ENCODE measurements at places on chromosomes 7 and 10.

- DNase-seq = no peak
Measured at GRCh38 chr10:5951167-5951711, 26.1 kb downstream of the IL15RA start.

DNA sequence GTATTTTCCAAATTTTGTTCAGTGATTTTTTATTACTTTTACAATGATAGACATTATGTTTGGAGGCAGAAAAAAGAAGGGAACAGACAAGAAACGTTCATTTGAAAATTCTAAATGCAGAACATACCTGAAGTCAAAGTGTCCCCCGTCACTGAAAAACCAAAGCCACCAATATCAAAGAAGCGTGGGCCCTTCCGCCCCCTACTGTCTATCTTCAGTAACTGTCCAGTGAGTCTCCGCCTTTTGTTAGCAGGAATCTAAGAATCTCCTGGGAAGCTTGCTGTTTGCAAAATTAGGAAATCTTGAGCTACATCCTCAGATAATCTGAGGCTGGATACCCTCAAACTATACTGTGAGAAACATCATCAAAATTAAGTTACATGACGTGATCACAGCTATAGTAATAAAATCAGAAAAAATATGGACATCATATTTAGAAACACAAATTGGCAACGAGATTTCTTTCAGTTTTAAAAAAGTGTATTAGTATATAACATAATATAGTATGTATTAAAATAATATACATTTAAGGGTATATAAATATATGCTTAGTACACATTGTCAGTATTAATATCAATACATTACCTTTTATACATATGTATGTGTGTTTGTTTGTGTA lies 169.3 kb upstream of the AKR1E2 start:
- peak; percentile 41 for DNase-seq

GRCh38 chr7:42103456-42103855 lies 133.6 kb downstream of the GLI3 start:
- no peak for DNase-seq

- no peak for DNase-seq
Measured at GRCh38 chr7:158439035-158439434, 148.6 kb downstream of the PTPRN2 start.

- DNase-seq = no peak
Measured at GRCh38 chr10:110817614-110818013, 54.1 kb upstream of the PDCD4 start.

- DNase-seq = no peak
Measured at GRCh38 chr7:131691454-131692130, 135.2 kb upstream of the PODXL start.

DNA sequence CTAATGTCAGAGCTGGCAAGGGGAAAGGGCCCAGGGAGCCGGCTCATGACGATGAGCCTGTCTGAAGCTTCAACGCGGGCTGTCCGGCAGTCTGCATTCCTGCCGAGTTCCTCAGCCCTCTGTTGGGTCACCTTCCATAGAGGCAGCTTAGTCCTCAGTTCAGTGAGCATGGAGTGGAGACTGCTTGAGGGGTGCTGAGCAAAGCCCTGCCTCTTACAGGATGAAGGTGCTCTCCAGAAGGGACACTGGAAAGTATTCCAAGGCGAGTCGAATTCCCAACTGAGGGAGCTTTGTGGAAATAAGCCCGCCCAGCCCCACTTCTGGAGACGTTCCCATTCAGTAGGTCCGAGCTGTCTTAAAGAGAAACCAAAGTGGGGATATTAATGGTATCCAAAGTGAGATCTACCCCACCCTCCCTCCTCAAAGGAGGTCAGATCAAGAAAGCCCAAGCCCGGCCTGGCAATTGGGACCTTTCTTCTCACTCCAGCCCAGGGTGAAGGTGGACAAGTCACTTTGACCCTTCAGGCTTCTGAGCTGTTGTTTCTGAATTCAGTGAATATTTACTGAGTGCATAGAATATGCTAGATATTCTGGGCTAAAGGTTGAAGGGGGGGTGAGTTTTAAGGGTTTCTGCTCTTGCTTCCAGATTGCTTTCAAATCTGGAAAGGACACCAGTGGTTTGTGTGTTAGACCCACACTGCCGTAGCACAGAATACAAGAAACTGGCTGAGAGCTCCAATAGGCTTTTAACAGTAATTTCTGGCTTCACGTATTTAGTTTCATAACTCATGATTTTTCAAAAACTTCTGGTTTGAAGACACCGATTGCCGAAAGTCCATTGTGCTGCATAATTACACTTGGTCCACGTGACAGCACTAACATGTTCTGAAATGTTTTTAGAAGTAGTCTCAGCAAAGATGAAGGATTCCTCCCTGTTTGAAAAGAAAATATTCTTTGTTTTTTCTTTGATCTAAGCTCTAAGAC lies 3.5 kb downstream of the EGFR start:
- no peak for DNase-seq

DNA sequence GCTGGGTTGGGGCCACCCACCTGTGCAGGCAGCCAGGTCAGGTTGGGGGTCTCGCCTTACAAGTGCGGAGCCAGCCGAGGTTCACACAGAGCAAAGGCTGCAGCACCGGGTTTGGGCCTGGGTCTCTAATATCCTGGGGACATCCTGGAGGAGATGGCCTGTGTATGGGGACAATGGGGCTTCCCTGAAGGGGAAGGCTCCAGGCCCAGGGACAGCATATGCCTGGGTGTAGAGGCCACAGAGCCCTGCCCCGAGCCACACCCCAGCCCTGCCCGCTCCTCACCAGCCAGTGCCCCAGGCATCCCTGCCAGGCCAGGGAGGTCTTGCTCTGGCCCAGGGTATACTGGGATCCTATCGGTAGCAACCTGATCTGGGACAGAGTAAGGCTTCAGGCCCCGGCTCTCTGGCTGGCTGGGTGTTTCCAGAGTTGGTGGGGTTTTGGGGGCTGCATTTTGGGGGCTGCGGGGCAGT lies 9.1 kb downstream of the TTYH3 start:
- DNase-seq = no peak

DNA sequence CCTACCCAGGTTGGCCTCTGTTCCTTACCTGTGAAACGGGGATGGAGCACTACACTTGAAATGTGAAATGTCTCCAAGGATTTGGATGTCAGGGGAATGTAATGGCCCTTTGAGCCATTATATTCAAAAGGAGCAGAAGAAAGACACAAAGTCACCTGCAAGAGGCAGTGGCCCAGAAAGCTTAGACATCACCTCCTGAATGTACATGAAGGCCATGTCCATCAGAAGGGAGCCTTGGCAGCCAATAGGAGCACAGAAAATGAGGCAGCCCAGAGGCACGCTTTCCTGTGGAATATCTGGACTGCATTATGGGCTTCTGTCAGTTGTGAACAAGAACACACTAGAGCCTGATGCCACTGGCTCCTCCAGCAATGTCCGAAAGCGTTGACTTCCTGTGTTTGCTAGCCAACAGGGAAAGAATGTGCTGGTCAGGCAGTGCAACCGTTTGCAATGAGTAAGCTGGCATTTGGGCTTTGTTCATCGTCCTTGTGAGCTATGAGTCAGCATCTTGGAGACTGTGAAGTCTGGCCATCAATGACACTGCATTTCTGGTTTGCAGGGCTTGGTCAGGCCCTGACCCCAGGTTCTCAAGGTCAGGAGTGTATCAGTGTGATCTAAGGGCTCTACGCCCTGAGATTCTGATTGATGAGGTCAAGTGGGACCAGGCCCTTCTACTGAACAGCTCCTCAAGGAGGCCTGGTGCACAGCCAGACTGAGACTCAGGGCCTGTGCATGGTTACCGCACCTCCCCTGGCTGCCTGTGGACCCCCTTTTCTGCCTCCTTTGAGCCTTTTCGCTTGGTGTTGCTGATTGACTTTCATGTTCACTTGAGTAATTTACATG lies 222.4 kb downstream of the RPS24 start:
- DNase-seq = peak; percentile 96

GRCh38 chr7:69208276-69208675 lies 390.0 kb upstream of the AUTS2 start:
- no peak for DNase-seq

GRCh38 chr7:96089511-96089910 lies 232.4 kb downstream of the SLC25A13 start:
- no peak for DNase-seq

DNA sequence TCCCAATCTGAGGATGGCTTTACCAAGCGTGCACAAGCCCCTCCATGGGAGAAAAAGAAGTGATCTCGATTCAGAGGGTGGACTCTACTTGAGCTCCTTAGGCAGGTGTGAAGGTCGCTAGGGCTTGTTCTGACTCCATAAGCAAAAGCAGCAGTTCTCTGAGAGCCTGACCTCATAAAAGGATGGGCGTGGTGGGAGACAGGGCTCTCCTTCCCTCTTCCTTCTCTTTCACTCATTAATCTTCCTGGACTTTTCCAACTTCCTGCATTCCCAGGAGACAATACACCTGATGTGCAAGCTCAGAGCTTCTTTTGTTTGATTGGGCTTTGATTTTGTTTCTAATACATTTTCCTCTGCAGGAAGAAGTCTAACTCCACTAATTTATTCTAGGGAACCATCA lies 22.3 kb upstream of the TMEM72 start:
- no peak for DNase-seq

DNA sequence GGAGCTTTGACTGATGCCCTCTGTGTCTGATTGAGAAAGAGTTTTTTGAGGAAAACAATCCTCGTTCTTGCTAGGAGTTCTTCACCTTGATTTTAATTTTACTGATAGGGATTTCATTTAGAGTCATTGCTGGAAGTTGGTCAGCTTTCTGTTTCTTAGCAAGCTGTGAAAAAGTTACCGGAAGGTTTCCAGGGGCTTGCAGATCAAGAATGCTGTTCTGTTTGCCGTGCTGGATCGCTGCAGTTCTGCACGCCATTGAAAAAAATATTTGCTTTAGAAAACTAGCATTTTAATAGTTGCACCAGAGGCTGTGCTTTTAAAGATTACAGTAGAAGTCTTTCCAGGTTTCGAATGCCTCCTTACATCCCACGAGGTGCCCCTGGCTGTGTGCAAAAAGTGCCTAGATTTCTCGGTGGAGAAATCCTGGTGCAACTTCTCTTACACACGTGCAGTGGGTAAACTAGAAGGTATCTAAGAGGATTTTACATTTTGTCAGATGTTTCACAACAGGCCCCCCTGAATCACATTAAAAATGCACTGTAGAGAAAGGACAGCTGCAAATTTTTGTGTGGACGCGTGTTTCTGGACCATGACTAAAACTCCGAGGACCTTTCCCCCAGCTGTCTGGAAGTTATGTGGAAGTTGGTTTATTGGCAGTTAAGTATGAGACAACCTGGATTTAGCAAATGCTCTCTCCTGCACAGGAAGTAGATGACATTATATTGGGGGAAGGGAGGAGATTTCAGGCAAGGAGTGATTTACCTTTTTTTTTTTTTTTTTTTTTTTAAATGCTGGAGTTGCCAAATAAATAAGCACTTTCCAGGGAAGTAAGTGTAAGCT lies 5.8 kb downstream of the TCF7L2 start:
- peak; percentile 47 for DNase-seq

- no peak for DNase-seq
Measured at GRCh38 chr10:97007417-97007816, 175.3 kb downstream of the LCOR start.

GRCh38 chr10:3782451-3783315 lies 2.3 kb downstream of the KLF6 start:
- peak; percentile 88 for DNase-seq

DNA sequence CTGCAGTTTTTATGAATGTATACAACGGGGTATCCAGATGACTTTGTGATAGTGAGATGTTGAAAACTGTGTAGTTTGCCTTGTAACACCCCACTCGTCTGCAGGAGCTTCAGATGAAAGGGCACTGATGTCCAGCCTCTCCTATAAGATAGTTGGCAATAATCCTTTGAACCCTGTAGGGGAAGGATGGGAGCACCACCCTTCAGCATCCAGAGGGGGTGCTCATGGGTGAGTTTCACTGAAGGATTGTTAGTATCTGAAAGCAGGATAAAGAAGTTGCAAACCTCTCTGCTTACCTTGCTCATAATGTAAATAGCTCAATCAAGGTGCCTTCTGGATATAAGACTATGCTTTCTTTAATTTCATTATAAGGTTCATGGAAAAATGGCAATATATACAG lies 201.5 kb downstream of the TMEM178B start:
- no peak for DNase-seq

DNA sequence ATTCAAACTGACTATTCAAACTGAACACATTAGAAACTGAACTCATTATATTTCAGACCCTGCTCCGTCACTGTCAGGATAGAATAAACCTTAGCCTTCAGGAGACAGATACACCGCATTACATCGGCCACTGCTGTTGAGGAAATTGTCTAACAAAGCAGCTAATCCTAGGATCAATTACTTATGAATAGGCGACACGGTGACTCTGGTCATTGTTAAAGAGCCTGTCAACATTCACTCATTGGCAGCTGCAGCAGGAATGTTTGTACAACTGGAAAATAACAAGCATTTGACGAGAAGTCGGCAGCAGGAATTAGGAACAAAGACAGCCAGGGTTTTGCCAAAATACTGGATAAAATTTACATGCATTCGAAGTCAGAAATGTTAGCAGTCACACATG lies 112.0 kb upstream of the MKX start:
- no peak for DNase-seq

GRCh38 chr7:134594877-134595276 lies 46.0 kb downstream of the AKR1B15 start:
- DNase-seq = no peak

- DNase-seq = no peak
Measured at GRCh38 chr10:76333326-76333725, 901.9 kb downstream of the LRMDA start.

DNA sequence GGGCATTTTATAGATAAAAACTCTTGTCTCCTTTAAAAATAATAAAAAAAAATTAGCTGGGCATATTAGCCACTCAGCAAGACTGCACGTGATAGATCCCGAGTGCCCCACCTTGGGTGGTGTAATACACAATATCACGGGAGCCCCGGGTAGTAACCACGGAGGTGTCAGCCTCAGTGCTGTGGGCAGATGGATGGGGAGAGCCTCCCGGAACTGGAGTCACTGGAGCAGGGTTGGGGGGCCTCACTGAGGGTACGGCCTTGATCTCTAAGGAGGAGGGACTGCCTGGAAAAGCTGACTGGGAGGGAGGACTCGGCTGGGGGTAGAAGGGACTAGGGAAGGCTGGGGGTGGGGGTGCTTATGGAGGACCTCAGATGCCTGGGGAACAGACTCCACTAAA lies 12.6 kb downstream of the LEP start:
- DNase-seq = no peak

- no peak for DNase-seq
Measured at GRCh38 chr10:97013568-97013967, 172.2 kb downstream of the SLIT1 start.

- DNase-seq = no peak
Measured at GRCh38 chr7:99167072-99167471, 23.2 kb upstream of the SMURF1 start.

DNA sequence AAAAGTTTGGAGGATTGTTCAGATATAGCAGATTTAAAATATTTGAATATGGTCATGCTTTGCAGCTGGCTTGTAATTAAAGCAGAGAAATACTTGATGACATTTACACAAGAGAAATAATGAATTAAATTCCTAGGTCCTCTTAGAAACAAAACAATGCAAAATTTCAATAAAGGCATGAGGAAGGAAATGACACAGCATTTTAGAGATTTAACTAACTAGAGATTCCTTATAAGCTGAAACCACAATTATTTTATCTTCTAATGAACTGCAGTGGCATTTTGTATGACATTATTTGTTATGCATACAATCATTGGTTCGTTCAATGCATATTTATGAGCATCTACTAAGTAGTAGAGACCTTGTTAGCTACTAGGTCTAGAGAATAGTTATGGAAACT lies 490.9 kb downstream of the ZWINT start:
- DNase-seq = no peak

GRCh38 chr7:81014266-81014665 lies 95.4 kb upstream of the SEMA3C start:
- DNase-seq = no peak
